Hematopoietic multipotent progenitor cell treated with erythropoietin and hydrocortisone succinate and interleukin-3 and kit ligand, for 17 days (in vitro differentiated cells): ENCODE measurements at places on chromosomes 3 and 15.

GRCh38 chr3:16865335-16865734, 19.4 kb upstream of the PLCL2 start:
- DNase-seq = no peak

- no peak for DNase-seq
Measured at GRCh38 chr15:68427366-68427765, 4.6 kb downstream of the ITGA11 start.

GRCh38 chr15:79035111-79035601, 55.4 kb downstream of the RASGRF1 start:
- DNase-seq = no peak

DNA sequence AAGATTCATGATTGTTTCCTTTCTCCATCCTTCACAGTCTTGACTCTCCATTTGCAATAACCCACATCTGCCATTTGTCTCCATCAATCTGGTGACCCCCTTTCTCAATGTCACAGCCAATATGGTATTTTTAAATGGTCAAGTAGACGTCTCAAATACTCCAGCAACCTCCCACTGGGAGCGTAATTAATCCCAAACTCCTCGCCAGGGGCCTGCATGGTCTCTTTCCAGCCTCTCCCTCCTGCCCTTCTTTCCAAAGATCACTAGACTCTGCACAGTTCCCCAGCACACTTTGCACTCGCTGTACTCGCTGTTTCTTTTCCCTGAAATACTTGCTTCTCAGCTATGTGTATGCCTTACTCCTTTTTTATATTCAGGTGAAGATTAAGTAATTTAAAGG, 115.3 kb downstream of the PLCH1 start:
- no peak for DNase-seq

GRCh38 chr3:159854500-159855124, 134.0 kb upstream of the IL12A start:
- no peak for DNase-seq

DNA sequence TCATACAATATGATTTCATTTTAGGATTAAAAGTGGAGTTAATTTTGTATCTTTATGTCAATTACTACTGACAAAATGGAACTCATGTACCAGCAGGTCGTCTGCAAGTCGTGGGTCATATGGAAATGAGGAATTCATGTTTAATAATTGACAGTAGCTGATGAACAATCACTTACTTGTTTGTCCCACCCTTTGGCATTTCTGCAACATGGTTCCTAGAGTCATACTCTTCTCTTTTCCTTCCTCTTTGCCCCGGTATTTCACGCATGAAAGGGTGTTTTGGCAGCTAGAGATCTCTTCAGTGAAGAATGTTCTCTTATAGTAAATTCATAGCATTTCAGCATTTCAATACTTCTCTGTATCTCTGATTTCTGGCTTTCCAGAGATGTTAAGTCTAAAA, 133.3 kb upstream of the SLC24A5 start:
- no peak for DNase-seq

GRCh38 chr3:13364602-13365271, 55.4 kb downstream of the NUP210 start:
- DNase-seq = no peak

- no peak for DNase-seq
Measured at GRCh38 chr15:39429898-39430357, 151.0 kb upstream of the THBS1 start.

DNA sequence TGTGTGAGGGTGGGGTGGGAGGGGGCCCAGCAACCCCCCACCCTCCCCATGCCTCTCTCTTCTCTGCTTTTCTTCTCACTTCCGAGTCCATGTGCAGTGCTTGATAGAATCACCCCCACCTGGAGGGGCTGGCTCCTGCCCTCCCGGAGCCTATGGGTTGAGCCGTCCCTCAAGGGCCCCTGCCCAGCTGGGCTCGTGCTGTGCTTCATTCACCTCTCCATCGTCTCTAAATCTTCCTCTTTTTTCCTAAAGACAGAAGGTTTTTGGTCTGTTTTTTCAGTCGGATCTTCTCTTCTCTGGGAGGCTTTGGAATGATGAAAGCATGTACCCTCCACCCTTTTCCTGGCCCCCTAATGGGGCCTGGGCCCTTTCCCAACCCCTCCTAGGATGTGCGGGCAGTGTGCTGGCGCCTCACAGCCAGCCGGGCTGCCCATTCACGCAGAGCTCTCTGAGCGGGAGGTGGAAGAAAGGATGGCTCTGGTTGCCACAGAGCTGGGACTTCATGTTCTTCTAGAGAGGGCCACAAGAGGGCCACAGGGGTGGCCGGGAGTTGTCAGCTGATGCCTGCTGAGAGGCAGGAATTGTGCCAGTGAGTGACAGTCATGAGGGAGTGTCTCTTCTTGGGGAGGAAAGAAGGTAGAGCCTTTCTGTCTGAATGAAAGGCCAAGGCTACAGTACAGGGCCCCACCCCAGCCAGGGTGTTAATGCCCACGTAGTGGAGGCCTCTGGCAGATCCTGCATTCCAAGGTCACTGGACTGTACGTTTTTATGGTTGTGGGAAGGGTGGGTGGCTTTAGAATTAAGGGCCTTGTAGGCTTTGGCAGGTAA, 8.1 kb downstream of the FAM131A start:
- peak; percentile 93 for DNase-seq

DNA sequence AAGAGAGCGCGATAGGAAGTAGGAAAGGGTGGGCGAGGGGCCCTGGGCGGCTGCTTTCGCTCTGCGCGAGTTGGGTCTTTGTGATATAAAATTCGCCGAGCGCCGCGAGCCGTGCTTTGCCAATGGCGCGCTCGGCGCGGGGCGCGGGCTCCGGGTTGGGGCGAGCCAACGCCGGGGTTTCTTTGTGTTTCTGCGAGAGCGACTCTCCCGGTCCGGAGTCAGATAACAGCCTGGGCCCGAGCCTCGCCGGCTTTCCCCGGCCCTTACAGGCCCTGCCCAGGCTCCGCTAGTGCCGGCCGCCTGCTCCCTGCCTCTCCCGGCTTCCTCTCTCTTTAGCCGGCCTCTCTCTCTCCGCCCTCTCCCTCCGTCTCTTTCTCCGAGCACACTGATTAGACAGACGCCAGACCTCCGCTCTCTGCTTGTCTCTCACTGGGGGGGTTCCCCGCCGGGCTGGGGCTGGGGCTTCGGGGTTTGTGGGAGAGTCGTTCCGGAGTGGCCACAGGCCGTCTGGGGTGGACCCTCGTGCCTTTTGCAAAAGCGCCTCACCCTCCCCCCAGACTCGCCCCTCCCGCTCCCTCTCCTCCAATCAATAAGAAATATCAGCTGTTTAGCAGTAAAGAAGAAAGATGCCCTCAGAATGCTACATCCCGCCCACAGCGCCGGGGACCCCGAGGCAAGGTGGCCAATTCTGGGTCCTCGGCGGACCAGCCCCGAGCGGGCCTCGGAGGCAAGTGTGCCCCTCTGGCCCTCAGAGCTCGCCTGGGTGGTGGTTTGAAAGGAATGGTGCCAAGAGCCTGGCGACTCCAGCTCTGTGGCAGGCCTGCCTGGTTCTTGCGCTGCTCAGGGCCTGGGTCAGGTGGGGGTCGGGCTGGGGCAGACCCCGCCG, 2.9 kb downstream of the NR2F2 start:
- no peak for DNase-seq

DNA sequence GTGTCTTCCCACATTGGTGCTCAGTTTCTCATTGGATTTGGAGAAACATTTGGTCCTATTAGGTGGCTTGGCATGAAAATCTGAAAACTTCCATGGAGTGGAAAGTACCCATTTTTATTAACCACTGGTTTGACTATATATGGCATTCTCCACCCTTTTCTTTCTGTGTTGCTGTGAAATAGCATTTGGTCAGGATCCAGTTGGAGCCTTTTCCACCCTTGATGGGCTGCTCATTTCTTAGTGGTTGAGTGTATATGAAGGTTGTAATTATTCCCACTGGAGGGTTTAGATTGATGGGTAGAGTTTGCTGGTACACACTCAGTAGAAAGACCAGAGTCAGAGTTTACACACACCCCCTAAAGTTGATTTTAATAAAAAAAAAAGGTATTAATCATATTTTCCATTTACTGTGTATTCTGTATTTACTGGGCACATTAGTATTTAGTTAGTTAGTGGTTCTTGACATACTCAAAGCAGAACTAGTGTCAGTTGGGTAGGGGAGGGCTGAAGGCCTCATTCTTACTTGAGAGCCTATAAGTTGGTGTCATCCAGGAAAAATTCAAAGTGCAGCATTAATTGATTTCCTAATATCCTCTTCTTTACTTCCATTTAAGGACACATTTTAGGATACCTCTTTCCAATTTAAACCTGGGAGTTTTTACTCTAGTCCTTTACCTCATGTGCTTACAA, 69.5 kb downstream of the FLNB start:
- no peak for DNase-seq

- no peak for DNase-seq
Measured at GRCh38 chr15:39669661-39670060, 88.8 kb downstream of the THBS1 start.

DNA sequence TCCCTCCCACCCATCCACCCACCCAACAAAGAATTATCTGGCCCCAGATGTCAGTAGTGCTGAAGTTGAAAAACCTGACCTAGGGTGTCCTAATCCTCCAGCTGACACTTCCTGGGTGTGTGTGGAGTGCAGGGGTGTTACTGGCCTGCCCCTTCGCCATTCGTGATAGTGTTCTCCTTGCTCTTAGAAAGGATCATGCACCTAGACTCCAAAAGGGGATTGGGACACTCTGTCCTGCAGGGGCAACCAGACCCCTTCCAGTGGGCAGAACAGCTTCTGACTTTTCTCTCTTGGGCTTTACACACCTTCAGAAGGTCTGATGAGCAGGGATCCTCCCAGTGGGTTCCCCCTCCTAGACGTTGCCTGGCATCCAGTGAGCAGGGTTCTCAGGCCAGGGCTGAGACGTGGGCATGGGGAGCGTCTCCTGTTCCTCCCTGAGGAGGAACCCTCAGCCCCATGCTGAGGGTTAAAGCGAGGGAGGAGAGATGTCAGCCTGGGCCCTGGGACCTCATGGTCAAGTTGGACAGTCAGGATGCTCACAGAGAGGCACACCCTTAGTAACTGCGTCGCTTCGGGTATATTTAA, 75.0 kb downstream of the AAGAB start:
- no peak for DNase-seq

GRCh38 chr3:195860456-195860855, 47.9 kb downstream of the TNK2 start:
- DNase-seq = no peak

GRCh38 chr15:90892498-90893174, 8.3 kb downstream of the FES start:
- DNase-seq = no peak

- no peak for DNase-seq
Measured at GRCh38 chr15:74291101-74292071, 55.3 kb downstream of the CCDC33 start.

DNA sequence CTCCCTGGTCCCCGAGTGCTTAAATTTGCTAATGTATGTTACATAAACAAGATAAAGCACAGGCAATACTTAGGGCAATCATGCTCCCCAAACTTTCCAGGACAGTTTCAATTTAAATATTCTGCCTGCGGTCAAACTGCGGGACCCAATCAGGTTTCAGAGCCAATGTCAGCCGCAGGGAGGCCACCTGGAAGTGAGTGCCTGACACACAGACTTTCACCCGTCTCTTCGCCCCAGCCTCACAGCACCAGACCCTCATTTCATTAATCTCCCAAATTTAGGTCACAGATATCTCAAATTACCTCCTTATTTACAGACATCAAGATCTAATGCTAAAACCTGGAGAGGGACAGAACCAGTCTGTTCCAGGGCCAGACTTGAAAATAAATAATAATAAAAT, 107.2 kb upstream of the ALDH1A3 start:
- no peak for DNase-seq

GRCh38 chr15:67782691-67782991, 42.7 kb upstream of the SKOR1 start:
- DNase-seq = no peak

DNA sequence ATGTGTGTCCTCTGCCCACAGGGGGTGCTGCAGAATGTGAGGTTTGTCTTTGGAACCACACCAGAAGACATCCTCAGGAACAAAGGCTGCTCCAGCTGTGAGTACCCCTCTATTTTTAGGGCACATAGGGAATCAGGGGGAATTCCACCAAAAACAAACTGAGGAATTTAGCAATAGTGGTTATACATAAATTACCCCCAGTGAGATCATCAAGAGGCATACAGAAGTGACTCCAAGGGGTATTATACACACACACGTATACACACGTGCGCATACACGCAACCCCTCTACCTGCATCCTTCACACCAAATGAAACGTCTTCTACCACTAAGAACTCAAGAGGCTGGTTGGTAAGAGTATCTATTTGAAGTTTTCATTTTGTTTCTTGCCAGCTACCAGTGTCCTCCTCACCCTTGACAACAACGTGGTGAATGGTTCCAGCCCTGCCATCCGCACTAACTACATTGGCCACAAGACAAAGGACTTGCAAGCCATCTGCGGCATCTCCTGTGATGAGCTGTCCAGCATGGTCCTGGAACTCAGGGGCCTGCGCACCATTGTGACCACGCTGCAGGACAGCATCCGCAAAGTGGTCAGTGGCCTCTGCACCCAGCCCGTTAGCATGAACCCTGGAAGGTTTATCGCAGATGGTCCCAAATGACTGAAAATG, 2.9 kb downstream of the THBS1 start:
- DNase-seq = no peak

GRCh38 chr3:180626844-180627243, 24.9 kb downstream of the TTC14 start:
- DNase-seq = no peak

DNA sequence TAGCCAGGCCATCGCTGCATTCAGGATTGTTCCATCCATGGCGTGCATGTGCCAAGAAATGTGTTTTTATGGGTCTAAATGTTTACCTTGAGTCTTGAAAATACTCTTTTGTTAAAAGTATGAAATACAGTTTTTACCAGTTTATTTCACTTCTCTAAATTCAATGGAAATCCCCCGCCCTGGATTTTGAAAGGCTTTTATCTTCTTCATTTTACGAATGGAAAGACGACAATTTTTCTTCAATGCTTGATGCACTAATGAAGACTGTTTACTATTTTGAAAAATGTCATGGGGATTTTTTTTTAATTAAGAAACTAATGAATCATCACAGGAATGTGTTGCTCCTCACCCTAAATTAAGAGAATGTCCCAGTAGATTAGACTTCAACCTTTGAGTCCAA, 83.5 kb downstream of the FAM81A start:
- no peak for DNase-seq

DNA sequence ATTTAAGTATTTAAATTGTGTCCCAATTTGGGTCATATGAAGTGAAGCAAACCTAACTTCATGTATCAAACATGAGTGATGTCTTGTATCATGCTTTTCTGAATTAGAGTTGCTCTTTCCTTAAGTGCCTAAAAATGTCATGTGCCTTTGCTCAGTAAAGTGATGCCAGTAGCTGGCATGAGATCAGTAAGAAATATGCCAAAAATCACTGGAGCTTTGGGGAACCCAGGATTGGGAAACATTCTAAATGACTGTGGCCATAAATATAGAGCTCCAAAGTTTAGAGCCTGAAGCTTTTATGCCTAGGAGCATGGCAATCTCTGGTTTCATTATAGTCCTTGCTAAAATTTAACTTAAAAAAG, 33.8 kb downstream of the RBMS3 start:
- no peak for DNase-seq

GRCh38 chr3:1661839-1662238, 436.8 kb upstream of the CNTN4 start:
- DNase-seq = no peak

- DNase-seq = no peak
Measured at GRCh38 chr15:91980502-91981267, 127.2 kb downstream of the SLCO3A1 start.

- DNase-seq = no peak
Measured at GRCh38 chr3:19945969-19946831, 697 bp upstream of the RAB5A start.

- DNase-seq = no peak
Measured at GRCh38 chr3:128710816-128711433, 15.1 kb upstream of the RAB7A start.

GRCh38 chr15:66611257-66612053, 45.7 kb upstream of the LCTL start:
- DNase-seq = no peak

GRCh38 chr15:82647835-82648256, 683 bp upstream of the CPEB1 start:
- DNase-seq = no peak
